ENCODE measurements at places on chromosomes 13 and 19.

DNA sequence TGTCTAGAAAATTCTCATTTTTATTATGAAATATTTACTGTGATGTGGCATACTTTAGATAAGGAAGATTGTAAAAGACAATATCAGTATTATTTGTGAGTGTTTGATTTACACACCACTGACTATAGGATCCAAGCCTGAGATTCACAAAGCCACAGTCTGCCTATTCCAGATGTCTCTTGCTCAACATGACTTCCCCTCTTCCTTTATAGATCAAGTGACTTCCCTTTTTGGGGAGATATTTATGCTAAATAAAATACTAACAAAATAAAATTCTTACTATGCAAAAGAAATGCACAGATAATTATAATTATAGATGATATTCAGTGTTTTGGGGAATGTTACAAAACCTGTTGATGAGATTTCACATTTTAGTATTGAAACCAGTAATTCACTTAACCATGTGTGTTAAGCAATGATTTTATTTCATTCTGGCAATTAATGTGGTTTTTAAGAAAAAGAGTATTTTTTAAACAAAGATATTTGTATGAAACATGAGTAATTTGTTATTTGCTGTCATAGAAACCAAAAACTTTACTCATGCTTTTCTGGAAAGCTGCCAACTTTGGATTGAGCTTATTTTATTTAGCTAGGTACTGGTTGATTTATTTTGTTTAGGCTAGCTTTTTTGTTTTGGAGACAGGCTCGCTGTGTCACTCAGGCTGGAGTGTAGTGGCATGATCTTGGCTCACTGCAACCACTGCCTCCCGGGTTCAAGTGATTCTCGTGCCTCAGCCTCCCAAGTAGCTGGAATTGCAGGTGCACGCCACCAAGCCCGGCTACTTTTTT lies 13.7 kb upstream of the GPR183 start:
- no peak for DNase-seq

DNA sequence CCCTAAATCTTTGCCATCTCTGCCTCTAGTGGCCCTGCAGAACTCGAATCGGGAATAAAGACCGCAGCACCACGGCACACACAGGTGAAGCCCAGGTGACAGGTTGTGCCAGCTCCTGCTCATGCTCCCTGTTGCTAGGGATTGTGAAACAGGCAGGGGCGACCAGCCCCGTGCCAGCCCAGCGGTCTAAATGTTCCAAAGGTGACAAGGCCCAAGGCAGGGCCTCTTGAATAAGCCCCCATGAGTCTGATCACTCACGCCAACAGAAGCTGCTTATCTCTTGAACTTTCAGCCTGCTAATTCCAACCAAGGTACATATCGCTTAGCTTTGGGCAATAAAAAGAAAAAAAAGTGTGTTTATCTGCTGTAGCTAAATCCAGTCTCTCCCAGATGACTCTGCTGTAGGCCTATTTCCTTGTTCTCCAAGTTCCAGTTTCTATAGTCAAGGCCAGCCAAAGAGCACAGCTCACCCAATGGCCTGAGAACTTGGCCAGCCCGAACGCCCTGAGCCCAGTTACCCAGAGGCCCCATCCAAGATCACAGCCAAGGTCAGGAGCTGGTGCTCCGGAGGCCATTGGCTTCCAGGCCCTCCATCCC lies 191.1 kb upstream of the GPR12 start:
- DNase-seq: no peak

DNA sequence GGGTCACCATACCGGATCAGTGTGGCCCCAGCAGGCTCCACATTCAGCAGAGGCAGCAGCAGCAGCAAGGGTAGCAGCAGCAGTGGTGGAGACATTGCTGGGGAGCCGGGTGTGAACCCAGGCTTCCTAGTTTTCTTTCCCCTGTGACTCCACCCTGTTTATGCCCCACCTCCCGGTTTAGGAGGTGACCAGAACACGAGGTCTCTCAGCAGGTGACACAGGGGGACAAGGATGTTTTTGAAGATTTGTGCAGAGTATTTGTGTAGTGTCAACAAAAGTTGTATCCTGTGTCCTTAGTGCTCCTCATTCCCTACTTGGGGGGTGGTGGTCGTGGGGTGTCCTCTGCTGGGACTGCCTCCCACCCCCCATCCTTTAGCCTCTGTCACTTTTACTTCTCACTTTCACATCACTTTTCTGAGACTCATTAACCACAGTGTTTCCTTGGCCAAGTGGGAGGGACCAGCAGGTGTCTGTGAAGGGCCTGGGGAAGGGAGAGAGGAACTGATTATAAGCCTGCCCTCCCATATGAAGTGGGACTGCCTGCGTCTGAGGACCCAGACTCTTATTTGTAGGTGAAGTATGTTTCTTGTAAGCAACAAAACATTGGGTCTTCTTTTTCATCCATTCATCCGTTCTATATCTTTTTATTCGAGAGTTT lies 15.6 kb upstream of the KCNC3 start:
- DNase-seq: no peak

- DNase-seq: no peak
These were observed 98.0 kb downstream of the PRR20E start for GRCh38 chr13:57264965-57265364.

DNA sequence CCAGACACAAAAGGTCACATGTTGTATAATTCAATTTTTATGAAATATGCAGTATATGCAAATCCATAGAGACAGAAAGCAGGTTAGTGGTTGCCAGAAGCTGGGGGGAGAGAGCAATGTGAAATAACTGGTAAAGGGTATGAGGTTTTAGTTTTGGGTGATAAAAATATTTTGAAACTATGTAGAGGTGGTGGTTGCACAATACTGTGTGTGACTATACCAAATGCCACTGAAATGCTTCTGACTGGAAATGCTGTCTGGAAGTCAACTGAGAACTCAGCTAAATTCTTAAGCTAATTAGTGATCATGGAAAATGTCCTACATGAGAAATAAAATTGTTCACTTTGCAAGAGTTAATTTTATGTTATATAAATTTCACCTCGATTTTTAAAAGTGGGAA lies 65.3 kb upstream of the RXFP2 start:
- DNase-seq: no peak

- no peak for DNase-seq
These were observed 178.7 kb upstream of the PCDH9 start for GRCh38 chr13:67408798-67409197.

GRCh38 chr13:49643035-49643646 lies 14.8 kb downstream of the ARL11 start:
- DNase-seq: no peak

DNA sequence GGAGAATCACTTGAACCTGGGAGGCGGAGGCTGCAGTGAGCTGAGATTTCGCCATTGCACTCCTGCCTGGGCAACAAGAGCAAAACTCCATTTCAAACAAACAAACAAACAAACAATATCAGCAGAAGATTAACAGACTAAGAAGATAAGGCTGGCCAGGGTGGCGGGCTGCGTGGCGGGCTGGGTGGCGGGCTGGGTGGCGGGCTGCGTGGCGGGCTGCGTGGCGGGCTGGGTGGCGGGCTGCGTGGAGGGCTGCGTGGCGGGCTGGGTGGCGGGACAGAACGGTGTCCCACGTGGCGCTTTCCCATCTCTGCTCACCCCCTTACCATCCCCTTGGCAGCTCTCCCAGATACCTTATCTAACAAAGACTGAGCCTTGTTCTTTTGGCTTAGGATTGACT lies 196.2 kb downstream of the COL4A1 start:
- DNase-seq: no peak

- no peak for DNase-seq
These were observed 19.3 kb downstream of the RUBCNL start for GRCh38 chr13:46367617-46368327.

- DNase-seq: no peak
These were observed 2676.6 kb downstream of the PCDH9 start for GRCh38 chr13:64553411-64554129.

- no peak for DNase-seq
These were observed 24.0 kb downstream of the ZBTB7A start for GRCh38 chr19:4042731-4043082.

DNA sequence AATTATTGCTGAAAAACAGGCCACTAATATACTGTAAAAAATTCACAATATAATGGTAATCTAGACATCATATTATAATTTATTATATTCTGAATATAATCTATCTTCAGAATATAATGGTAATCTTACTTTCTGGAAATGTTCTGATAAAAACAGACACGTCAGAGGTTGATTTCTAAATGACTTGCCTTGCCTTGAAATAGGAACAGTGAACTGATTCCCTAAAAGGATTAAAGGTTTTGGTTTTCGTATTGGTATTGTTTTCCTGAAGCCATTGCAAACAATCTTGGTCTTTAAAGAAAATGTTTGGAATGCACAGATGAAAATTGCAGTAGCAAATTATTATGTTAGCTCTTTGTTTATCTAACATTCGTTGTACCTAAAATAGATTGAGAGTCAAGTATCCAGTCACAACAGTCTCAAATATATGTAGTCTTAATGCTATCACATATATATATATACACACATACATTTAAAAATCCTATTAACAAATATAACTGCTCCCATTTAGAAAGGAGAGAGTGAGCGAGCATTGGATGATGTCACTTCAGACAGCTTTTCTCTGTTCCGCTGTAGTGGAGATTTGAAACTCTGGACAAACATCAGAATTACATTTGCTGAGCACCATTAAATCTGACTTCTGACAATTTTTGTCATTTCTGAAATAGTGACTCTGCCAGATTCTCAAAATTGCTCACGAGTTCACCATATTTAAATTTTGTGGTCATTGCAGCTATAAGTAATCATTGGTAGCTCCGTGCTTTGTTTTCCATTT lies 1.7 kb downstream of the ITM2B start:
- DNase-seq: no peak

DNA sequence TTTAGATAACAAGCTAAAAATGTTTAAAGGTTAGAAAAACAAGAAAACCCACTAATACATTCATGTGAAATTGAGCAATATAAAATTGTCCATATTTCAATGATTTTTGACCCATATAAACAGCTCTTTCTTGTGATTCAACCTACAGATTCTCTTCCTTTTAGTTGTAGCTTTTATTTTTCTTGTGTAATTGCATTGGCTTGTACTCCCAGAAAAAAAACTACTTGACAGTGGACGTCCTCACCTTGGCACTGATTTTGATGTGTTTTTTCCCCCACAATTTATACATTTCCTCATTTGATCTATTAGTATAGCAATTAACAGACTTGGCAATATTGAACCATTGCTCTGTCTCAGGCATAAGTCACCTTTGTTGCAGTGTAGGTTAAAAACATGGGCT lies 4.7 kb downstream of the CCDC194 start:
- no peak for DNase-seq

- peak; percentile 67 for DNase-seq
These were observed 2.2 kb upstream of the CEACAM6 start for GRCh38 chr19:41753159-41753558.

- DNase-seq: no peak
These were observed 1427.0 kb upstream of the MIR17HG start for GRCh38 chr13:89920461-89920860.

GRCh38 chr13:23050126-23050525 lies 130.7 kb upstream of the SGCG start:
- no peak for DNase-seq

DNA sequence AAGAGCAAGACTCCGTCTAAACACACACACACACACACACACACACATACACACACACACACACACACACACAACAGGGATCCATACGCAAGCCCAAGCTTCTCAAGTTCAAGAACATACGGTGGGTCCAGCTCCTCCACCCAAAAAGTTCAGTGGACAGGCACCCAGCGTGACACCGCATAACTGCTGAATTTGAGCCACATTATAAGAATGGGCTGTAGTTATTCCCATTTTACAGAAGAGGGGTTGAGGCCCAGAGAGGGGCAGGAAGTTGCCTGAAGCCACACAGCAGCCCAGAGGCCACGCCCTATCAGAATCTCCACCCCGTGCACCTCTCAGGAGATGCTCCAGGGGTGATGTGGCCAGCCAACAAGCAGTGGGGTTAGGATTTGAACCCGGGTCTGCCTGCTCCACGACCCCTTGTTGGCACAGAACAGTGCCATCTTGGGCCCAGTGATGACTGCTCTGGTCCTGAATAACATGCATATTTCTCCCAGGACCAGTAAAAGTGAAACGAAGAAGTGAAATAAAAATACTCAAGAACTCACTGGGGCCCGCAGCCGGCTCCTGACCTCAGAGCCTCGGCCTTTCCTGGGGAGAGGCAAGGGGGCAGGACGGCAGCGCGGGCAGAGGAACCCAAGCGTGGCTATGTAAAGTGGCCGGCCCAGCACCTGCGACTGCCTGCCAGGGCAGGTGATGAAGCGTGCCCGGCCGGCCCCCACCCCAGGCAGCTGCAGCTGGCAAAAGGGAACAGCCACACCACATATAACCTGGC lies 61.9 kb downstream of the AP1M1 start:
- no peak for DNase-seq

DNA sequence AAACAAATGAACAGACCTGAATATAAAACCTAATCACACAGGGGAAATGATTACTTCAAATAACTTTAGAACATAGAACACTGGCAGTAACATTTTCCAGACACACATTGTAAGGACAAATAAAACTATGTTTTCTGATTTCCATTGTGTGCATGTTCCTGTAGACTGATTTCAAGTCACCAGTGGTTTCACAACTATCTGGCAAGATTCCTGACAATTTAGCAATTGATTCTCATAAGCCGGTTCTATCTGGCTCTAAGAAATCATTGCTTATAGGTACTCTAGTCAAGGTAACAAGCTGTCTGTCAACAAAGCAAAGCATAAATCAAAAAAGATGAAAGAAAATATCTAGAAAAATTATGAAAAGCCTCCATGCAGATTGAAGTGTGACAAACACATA lies 19.6 kb upstream of the PCCA start:
- DNase-seq: no peak

GRCh38 chr13:85019121-85019520 lies 780.1 kb downstream of the SLITRK6 start:
- DNase-seq: no peak

DNA sequence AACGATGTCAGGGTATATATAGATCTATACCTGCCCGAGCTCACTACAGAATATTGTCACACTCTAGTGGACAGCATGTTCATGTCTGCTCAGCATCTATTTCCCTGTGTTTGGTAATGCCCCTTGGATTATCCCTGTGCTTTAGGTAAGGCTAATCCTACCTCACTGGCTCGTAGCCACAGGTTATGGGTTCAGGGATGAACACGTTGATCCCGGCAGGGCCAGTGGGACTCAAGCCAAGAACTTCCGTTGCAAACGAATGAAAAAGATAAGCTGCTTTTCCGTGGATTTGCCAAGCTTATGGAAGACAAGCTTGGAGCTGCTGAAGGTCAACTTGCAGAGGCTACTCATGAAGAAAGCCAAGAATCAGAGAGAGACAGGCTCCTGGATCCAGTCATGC lies 400.0 kb upstream of the TSHZ3 start:
- DNase-seq: no peak

- DNase-seq: peak; percentile 79
These were observed 476 bp downstream of the MBD3 start for GRCh38 chr19:1592024-1592754.

DNA sequence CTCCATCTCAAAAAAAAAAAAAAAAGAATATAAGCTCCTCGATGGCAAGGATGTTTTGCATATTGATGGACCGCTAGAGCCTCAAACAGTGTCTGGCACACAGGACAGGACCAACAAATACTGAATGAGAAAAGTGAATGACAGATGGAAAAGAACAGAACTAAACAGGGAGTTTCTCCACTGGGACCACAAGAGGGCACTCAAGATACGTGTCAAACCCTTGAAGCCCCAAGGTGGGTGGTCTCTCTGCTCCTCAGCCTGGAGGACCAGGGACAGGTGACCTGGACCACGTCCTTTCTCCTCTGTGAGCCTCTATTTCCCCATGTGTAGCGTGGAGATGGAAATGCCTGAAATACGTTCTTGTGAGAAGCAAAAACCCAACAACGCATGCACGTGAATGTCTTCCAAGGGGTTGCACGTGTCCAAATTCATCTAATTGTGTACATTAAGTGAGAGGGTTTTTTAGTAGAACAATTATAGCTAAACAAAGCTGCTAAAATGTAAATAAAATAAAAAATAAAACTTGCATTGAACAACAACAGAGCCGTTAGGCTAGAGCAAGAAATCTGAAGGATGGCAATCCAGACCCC lies 5.7 kb upstream of the CDC42EP5 start:
- DNase-seq: no peak
